ENCODE measurements at places on chromosomes 12 and 14.
A peak's percentile ranks its signal among the peaks of the same experiment; 100 is the strongest.

DNA sequence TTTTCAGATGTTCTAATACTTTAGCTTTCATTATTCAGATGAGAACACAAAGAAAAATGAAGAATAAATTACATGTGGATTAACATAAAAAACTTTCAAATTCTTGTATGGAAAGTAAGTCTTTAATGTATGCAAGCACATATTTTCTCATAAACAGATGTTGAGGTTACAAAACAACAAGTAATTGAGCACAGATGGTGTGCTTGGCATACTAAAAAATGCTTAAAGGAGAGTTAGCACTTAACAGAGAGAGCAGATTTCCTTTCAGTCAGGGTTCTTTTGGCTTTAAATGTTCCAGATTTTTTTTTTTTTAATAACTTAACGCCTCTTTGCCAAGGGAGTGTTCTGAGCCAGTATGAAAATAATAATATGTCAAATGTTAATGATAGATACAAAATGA is 96.0 kb downstream of the RASSF9 start:
- DNase-seq, result no peak

DNA sequence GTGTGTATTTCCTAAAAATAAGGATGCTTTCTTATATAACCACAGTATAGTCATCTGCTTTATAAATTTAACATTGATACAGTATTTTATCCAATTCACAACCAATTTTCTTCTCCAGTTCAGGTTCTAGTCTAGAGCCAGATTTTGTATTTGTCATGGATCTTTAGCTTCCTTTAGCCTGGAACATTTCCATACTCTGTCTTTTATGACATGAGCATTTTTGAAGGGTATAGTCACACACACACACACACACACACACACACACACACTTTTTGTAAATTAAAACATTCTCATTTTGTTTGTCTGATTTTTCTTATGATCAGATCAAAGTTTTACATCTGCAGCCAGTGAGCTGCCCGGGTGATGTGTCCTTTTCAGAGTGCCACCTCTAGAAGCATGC is 25.4 kb downstream of the CGRRF1 start:
- no peak for DNase-seq

GRCh38 chr12:103728323-103728722 is 112.7 kb downstream of the NT5DC3 start:
- DNase-seq, result no peak

DNA sequence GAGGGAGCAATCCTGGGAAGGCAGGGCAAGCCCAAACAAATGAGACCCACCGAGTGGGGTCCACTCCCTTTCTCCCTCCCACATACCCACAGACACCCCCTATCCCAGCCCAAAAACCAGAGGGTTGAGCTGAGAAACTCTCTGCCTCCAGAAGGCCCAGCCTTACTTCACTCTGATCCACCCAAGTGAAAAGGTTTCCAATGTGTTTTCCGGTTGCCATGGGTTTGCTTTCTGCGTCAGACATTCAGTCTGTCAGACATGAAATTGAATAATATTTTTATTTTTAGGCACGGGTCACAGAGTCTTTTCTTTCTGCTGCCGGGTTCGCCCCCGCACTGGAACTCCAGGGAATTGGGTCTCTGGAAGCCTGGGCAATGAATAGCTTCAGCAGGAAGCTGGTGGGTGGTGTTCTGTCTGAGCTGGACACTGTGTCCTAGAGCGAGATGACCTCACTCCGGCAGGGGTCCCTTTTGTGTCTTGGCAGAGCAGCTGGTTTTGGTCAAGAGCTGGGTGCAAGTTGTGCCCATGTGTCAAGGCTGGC is 69.8 kb upstream of the CLMN start:
- no peak for DNase-seq

DNA sequence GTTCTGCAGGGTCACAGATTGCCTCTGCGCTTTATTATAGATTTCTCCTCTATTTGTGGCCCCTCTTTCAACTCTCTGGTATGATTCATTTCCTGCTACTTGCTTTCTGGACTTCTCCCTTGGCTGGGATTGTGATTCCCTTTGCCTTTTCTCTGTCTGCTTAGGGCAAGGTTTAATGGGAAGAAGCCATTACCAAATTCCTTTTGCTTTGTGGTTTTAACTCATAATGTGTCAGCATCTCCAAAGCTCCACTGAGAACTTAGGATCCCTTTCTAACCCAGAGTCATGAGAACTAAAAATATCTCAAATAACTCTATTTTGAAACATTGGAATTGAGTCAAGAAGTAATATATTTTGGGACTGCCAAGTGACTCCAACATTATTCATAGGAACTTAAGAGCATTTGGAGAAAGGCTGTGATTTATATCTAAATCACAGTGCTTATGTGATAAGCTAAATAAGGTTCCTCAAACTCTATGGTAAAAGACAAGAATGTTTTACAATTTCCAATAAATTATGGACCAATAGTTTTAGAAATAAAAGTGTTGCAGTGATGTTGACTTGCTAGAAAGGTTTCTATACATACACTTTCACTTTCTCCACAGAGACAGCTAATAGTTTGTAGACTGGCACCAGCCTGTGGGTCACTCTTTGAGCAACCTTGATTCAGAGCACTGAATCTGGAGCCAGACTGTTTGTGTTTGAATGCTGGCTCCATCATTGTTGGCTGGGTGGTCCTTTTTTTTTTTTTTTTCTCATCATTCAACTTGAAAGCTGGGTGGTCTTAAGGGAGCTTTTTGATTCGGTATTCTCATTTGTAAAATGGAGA is 93.9 kb downstream of the DACT1 start:
- no peak for DNase-seq

GRCh38 chr14:68577802-68578541 is 214.9 kb downstream of the ZFP36L1 start:
- no peak for DNase-seq

GRCh38 chr14:69291891-69292561 is 32.1 kb downstream of the GALNT16 start:
- DNase-seq, result no peak

DNA sequence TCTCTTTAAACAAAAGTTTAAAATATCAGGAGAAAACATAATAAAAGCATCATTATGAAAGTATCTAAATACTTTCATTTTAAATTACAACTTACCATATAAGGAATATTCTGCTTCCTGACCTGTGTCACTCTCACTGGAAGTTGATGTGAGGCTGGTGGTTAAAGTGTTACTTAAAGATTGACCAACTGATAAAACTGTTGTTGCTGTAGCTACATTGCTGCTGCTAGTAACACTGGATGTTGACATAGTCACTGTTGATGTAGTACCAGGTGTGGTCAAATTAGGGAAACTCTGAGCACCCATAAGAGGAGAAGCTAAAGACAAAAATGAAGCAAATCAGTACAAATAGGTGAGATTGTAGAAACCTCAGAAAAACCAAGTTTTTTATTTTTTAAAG is 79.9 kb downstream of the HECTD1 start:
- no peak for DNase-seq

GRCh38 chr12:96271469-96272199 is 77.5 kb downstream of the ELK3 start:
- no peak for DNase-seq

DNA sequence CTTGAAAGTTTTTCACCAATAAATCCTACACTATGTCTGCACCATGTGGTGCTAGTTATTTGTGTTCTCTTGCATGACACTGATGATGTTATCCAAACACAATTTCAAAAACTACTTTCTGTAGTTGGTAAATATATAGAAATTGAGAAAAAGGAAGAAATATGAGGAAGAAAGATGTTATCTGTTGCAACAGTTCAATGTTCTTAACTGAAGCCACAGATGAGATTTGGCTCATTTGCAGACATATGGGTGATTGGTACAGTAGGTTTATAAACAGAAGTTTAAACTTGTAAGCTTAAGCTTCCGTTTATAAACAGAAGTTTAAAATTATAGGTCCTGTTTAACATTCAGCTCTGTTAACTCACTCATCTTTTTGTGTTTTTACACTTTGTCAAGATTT is at the start of gene CLEC12A:
Gene CLEC12A, plus strand, starts transcription at position 229 of the 400 bp plus-strand sequence. CDS start 188 bp downstream, outside the sequence.
- DNase-seq, result no peak

DNA sequence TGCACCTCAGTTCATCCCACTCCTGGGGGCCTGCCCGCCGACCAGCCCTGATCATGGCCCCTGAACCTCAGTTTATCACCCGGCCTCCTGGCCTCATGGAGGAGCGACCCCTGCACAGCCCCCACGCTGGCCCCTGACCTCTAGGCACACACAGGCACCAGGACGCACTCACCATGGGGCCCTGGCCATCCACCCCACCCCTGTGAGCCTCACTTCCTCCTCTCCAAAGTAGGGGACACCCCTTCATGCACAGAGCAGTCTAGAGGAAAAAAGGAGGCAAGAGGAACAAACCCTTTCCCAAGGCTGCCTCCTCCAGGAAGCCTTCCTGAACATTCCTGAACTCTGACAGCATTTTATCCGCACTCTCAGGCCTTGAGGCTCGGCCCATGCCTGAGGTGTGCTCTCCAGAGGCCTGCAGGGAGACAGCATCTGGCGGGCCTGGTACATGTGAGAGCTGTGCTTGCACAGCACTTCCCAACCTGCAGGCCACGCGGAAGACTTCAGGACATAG is 39.4 kb downstream of the CCNK start:
- DNase-seq, result no peak

DNA sequence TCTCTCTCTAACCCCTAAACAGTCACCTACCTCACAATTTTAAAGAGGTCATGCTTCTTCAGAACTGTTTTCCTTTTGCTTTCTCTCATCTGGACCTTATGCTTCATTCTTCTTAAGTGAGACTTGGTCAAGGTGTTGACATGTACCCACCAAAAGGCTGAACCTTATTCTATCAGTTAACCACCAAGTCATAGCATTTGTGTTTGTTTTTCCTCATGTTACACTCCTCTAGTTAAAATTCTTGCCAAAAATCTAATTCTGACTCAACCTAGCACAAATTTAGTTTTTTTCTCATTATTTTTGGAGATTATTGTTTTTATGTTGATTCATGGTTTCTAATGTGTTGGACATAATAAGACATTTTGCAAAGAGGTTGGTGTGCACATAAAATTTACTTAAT is 578.6 kb downstream of the SLC16A7 start:
- DNase-seq, result no peak

DNA sequence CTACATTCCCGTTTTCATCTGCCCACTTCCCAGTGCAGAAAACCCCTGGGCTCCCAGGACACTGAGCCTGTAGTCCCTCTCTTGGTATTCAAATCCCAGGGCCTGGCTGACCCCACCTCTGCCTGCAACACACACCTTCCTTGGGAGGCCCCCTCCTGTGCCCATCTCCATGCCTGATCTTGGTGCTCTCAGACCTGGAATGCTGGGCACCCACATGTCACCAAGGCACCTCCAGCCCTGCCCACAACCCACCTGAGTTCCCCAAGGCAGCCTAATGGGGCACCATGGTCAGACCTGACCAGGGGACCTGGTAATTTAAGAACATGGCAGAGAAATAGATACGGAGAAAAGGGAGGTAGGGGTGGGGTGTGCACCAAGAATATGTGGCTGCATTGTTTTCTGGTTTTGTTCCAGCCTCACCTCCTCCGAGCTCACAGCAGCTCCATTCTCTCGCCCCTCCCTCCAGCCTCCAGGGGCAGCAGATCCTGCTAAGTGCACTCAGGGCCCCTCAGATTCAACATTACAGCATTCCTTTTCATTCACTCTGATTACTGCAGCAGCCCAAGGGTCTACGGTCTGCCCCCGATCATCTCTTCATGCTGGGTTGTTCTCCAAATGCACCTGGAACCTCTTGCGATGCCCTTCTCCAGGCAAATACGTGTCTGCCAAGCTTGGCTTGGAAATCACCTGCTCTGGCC is 9.2 kb upstream of the HSP90AA1 start:
- no peak for DNase-seq

DNA sequence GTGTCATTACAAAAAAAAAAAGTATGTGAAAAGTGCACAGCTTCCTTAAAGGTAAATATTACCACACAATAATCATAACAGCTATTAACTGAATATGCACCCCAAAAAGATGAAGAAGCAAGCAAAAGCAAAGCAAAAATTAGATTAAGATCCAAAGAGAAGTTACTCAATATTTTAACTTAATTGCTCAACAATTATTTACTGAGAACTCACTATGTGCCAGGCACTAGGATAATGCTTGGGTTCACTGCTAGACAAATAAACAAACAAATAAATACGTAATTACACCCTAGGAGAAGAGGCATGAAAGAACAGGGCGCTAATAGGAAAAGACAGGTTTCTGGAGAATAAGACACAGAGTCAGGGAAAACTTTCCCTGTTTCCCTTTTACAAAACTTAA is 33.4 kb downstream of the PPP1R12A start:
- no peak for DNase-seq

GRCh38 chr12:29743801-29744200 is 39.9 kb downstream of the TMTC1 start:
- DNase-seq, result no peak

DNA sequence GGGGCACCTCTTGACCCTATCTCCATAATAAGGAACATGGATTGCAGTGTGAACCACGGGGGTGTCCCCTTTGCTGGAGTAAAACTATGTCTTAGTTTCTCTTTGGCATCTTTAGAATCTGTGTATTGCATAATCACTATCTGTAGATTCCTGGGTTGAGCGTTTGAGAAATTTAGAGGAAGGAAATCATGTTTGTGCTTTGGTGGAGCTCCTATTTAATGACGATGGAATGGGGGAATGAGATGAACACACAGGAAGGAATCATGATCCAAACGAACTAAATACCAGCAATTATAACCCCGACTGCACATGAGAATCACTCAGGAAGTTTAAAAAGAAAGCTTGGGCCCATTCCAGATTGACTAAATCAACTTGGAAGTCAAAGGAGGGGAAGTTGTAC is 1.3 kb upstream of the MYG1 start:
- DNase-seq, result no peak

- no peak for DNase-seq
These were observed 15.0 kb downstream of the NDUFA12 start for GRCh38 chr12:94988471-94988870.

- DNase-seq, result peak; percentile 17
These were observed 91.4 kb downstream of the VRK1 start for GRCh38 chr14:96888593-96888992.

DNA sequence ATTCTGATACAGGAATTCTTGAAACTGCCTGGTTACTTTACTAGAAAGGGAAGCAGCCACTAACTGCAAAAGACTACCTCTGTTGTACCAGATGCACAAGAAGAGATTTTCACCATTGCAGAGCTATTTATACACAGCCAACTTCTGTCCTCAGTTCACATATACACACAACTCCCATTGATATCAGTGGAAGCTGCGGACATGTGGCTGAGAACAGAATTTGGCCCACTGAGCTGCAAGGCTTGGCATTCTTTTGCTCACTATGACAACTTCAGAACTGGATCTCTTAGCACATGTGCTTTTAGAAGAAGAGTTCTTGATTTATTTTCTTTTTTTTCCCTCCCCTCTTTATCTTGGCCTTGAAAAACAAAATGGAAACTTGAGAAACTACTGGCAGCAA is 28.3 kb downstream of the PTPRO start:
- no peak for DNase-seq

- no peak for DNase-seq
These were observed 6.6 kb downstream of the FOXG1 start for GRCh38 chr14:28773176-28773575.

GRCh38 chr12:77343291-77343690 is 277.9 kb upstream of the E2F7 start:
- DNase-seq, result no peak

- no peak for DNase-seq
These were observed 26.7 kb downstream of the C14orf132 start for GRCh38 chr14:96065661-96066459.

- peak; percentile 39 for DNase-seq
These were observed 3.6 kb upstream of the SLC7A8 start for GRCh38 chr14:23186913-23187654.

Data from NCI-H1092 (cell line).